ENCODE measurements at places on chromosomes 4 and X. TPM values are rescaled to one million over a fixed set of nuclear protein-coding genes. Genes with fewer than 3 reads are reported as not detected.

- no peak overlapping the region for H3K4me3 ChIP-seq
- H3K27ac ChIP-seq = no peak overlapping the region
- DNase-seq = no peak
- H3K36me3 ChIP-seq = peaks cover 56% of the 10 kb centered on the region
- H3K4me1 ChIP-seq = no peaks in the 10 kb centered on the region
Observed at GRCh38 chrX:131782646-131783045, 238.8 kb downstream of the OR13H1 start.

DNA sequence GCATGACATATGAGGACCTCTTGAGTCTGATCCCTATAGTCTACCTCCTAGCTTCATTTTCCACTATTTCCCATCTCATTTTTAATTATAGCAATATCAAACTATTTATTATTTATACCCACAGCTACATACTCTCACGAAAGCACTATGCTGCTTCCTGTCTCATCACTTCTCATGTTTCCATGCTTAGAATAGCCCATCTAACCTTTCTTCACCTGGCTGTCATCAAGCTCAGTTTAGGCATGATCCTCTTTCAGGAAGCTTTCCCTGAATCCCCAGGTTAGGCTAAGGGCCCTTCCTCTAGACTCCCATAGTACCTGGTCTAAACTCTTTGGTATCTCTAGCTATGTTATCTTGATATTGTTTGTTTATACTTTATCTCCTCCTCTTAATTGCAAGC lies 137.8 kb downstream of the TBC1D19 start:
- DNase-seq = no peak
- no peaks in the 10 kb centered on the region for H3K4me1 ChIP-seq
- H3K27ac ChIP-seq = no peak overlapping the region
- H3K36me3 ChIP-seq = no peaks in the 10 kb centered on the region
- H3K4me3 ChIP-seq = no peak overlapping the region
- H3K27me3 ChIP-seq = no peaks in the 10 kb centered on the region

DNA sequence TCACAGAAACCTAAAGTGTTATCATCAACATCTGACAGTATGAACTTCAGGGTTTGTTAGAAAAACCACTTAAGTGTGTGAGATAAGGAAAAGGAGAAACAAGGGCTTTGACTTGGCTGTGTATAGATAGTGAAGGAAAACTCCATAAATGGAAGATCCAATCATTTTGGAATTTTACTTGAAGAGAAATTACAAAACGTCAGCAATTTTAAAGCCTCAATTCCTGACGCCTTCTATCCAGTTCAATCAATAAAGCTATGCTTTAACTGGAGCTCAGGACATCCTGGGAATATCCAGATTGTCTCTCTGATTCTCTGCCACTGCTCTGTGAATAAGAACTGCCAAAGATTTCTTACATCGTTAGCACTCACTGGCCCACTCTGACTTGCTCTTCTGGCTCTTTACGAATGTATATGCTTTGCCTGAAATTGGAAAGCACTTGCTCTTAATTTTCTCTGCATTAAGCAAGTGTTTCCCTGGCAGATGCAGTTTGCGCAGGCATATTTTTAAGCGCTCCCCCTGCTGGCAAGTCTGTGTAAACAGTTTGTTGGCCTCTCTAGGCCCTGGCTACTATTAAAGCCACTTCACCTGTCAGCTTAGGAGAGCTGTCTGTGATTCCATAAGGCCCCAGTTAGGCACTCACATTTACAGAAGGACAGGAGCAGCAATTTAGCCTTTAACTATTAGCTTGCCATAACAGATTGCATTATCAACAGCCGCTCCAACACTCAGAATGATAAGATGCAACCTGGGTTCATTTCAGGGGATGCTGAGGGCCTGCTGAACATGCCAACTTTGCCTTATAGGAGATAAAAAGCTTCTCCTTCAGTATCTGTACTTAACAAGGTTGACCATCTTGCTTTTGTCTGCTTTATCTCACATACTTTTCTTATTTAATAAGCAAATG lies 251.4 kb upstream of the DDX53 start:
- DNase-seq = peak; percentile 10
- no peaks in the 10 kb centered on the region for H3K36me3 ChIP-seq
- no peak overlapping the region for H3K27ac ChIP-seq
- no peaks in the 10 kb centered on the region for H3K4me1 ChIP-seq
- H3K27me3 ChIP-seq = no peaks in the 10 kb centered on the region

GRCh38 chr4:71167083-71167482 lies 171.7 kb upstream of the SLC4A4 start:
- H3K27ac ChIP-seq = no peak overlapping the region
- no peaks in the 10 kb centered on the region for H3K4me1 ChIP-seq
- H3K4me3 ChIP-seq = no peak overlapping the region
- H3K36me3 ChIP-seq = no peaks in the 10 kb centered on the region
- no peak for DNase-seq
- H3K27me3 ChIP-seq = no peaks in the 10 kb centered on the region

GRCh38 chrX:48045410-48046311 lies 25.8 kb downstream of the ZNF630 start:
- no peaks in the 10 kb centered on the region for H3K36me3 ChIP-seq
- no peak for DNase-seq
- no peaks in the 10 kb centered on the region for H3K27me3 ChIP-seq
- H3K4me1 ChIP-seq = no peaks in the 10 kb centered on the region
- H3K4me3 ChIP-seq = no peak overlapping the region
- H3K27ac ChIP-seq = no peak overlapping the region

GRCh38 chrX:50780144-50780543 lies 33.9 kb downstream of the SHROOM4 start:
- H3K27ac ChIP-seq = no peak overlapping the region
- no peaks in the 10 kb centered on the region for H3K27me3 ChIP-seq
- H3K4me1 ChIP-seq = no peaks in the 10 kb centered on the region
- DNase-seq = no peak

- H3K27ac ChIP-seq = no peak overlapping the region
- H3K36me3 ChIP-seq = no peaks in the 10 kb centered on the region
- DNase-seq = no peak
- H3K27me3 ChIP-seq = peaks cover 3% of the 10 kb centered on the region
- no peak overlapping the region for H3K4me3 ChIP-seq
Observed at GRCh38 chr4:168666531-168666930, 169.7 kb downstream of the PALLD start.

Gene TAB3
- total RNA-seq = 18.8 TPM

Gene MANBA
- total RNA-seq = 7.7 TPM

Gene ADH6
- not detected for total RNA-seq

Gene LIN54
- total RNA-seq = 17.7 TPM

Gene ZNF280C
- 4.5 TPM for total RNA-seq
